ENCODE measurements at places on chromosomes 3 and 15.

DNA sequence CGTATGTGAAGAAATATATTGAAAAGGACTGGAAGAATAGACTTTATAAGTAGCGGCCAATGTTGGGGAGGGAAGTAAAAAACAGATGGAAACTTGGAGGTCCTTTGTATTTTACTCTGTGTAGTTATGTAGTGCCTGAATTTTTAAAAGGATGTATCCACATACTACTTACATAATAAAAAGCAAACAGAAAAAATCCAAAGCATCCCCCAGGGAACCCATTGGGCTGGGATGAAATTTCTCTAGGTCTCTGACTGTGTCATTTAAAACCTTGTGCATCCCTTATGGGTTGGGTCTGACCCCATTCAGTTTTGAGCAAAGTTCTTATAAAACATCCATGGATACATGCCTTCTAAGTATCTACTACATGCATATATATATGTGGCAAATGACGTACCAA is 141.1 kb downstream of the NR1D2 start:
- H3K27ac ChIP-seq, result no peak overlapping the region
- no peaks in the 10 kb centered on the region for H3K36me3 ChIP-seq
- H3K4me1 ChIP-seq, result no peaks in the 10 kb centered on the region
- no peaks in the 10 kb centered on the region for H3K27me3 ChIP-seq
- H3K4me3 ChIP-seq, result no peak overlapping the region

GRCh38 chr15:62505762-62506161 is 340.7 kb upstream of the C2CD4B start:
- peaks cover 12% of the 10 kb centered on the region for H3K4me1 ChIP-seq
- H3K27me3 ChIP-seq, result no peaks in the 10 kb centered on the region
- no peak for DNase-seq
- H3K36me3 ChIP-seq, result no peaks in the 10 kb centered on the region
- no peak overlapping the region for H3K4me3 ChIP-seq

GRCh38 chr3:31544634-31545033 is 11.9 kb downstream of the STT3B start:
- no peaks in the 10 kb centered on the region for H3K27me3 ChIP-seq
- no peak overlapping the region for H3K27ac ChIP-seq
- peaks cover 62% of the 10 kb centered on the region for H3K4me1 ChIP-seq
- peaks cover 21% of the 10 kb centered on the region for H3K36me3 ChIP-seq

DNA sequence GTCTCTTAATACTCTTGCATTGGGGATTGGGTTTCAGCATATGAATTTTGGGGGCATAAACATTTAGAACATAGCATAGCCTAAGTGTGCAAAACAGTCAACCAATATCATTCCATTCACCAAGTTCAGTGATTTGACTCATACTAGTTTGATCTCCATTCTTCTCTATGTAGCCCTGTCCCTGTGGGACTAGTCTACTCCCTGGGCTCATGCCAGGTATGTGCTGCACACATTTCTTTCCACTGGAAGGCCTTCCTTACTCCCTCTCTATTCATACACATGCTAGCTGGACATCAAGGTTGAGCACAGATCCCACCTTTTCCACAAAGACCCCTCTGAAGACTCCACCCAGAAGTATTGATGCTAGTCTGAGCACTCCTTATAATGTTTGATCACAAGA is 5.1 kb downstream of the ZDHHC23 start:
- DNase-seq, result no peak
- no peak overlapping the region for H3K27ac ChIP-seq
- H3K36me3 ChIP-seq, result no peaks in the 10 kb centered on the region
- H3K27me3 ChIP-seq, result no peaks in the 10 kb centered on the region
- no peak overlapping the region for H3K4me3 ChIP-seq

- DNase-seq, result peak; percentile 28
- H3K36me3 ChIP-seq, result no peaks in the 10 kb centered on the region
- no peaks in the 10 kb centered on the region for H3K27me3 ChIP-seq
- H3K4me3 ChIP-seq, result no peak overlapping the region
These were observed 245.7 kb downstream of the XXYLT1 start for GRCh38 chr3:195025056-195025883.

GRCh38 chr3:13927295-13927694 is 47.4 kb upstream of the WNT7A start:
- no peaks in the 10 kb centered on the region for H3K4me1 ChIP-seq
- no peaks in the 10 kb centered on the region for H3K27me3 ChIP-seq
- H3K27ac ChIP-seq, result no peak overlapping the region
- DNase-seq, result no peak

- peak overlapping the region; percentile 88 for H3K27ac ChIP-seq
- H3K36me3 ChIP-seq, result no peaks in the 10 kb centered on the region
- peak overlapping the region; percentile 51 for H3K4me3 ChIP-seq
- H3K4me1 ChIP-seq, result peaks cover 28% of the 10 kb centered on the region
These were observed 4.0 kb upstream of the NR2F2 start for GRCh38 chr15:96326328-96327154.

DNA sequence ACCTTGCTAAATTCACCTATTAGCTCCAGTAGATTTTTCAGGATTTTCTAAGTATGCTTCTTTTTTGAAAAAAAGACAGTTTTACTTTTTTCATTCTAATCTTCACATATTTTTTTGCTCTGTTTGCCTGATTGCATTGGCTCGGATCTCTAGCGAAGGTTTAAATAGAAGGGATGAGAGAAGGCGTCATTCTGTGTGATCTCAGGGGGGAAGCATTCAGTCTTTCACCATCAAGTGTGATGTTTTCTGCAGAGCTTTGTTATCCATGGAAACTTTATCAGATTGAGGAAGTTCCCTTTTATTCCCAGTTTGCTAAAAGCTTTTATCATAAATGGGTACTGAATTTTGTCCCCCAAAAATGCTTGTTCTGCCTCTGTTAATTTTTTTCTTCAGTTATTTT is 120.3 kb downstream of the LRRK1 start:
- no peak for DNase-seq
- no peak overlapping the region for H3K4me3 ChIP-seq
- H3K36me3 ChIP-seq, result peaks cover 25% of the 10 kb centered on the region
- no peak overlapping the region for H3K27ac ChIP-seq
- no peaks in the 10 kb centered on the region for H3K4me1 ChIP-seq

- H3K4me3 ChIP-seq, result no peak overlapping the region
- no peaks in the 10 kb centered on the region for H3K36me3 ChIP-seq
- DNase-seq, result no peak
- H3K4me1 ChIP-seq, result no peaks in the 10 kb centered on the region
- H3K27ac ChIP-seq, result no peak overlapping the region
- no peaks in the 10 kb centered on the region for H3K27me3 ChIP-seq
These were observed 303.2 kb downstream of the TIGIT start for GRCh38 chr3:114597012-114597411.

DNA sequence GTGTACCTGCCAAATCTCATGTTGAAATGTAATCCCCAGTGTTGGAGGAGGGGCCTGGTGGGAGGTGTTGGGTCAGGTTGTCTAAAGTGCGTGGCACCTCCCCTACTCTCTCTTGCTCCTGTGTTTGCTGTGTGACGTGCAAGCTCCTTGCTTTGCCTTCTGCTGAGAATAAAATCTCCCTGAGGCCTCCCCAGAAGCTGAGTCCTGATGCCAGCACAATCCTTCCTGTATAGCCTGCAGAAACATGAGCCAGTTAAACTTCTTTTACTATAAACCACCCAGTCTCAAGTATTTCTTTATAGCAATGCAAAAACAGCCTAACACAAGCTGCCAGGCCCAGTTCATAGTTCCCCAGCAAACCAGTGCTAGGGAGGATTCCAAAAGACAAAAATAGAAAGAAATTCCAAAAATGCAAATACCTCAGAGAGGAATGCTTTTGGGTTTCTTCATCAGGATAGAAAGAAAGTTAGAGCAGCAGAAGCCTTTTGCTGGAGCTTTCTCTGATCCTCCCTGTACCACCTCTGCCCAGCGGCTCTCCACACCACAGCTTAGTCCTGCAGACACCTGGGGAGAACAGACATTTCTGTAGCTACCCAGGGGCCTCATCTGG is 25.9 kb upstream of the CDV3 start:
- H3K36me3 ChIP-seq, result no peaks in the 10 kb centered on the region
- DNase-seq, result no peak
- H3K27me3 ChIP-seq, result no peaks in the 10 kb centered on the region

DNA sequence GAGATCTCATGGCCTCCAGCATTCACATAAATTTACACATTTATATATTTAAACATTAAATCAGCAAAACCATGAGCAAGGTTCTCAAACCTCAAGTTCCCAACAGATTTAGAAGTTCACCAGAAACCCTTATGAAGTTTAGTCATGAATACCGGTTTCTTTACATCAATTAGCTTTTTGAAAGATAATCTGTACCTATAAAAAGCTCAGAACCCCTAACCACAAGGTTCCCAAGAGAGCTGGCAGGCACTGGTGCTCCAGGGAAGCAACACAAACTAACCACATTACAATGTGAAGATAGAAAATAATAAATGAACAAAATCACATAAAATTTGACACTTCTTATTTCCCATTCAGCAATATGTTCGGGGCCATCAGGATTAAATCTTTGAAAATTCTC is 150.9 kb downstream of the FBN1 start:
- no peak for DNase-seq
- no peaks in the 10 kb centered on the region for H3K27me3 ChIP-seq
- H3K36me3 ChIP-seq, result peaks cover 11% of the 10 kb centered on the region
- no peak overlapping the region for H3K4me3 ChIP-seq

DNA sequence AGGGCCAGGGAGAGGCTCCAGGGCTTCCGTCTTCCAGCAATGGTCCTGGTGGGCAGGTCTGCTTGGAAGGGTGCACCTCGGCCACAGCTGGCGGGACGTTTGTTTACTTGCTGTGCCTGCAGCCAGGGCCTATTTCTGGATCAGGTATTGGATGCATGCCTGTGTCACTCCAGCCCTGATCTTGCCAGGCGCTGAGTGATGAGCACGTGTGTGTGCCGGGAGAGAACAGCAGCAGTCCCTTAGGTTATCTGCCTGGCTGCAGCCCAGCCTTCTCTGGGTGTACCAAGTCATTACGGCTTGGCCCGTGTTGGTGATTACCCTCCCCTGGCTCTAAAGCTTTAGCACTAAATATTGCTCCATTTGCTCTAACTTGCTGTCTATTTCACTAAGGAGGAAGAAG is 14.9 kb downstream of the CCDC32 start:
- DNase-seq, result no peak
- no peaks in the 10 kb centered on the region for H3K27me3 ChIP-seq
- H3K4me3 ChIP-seq, result no peak overlapping the region
- peaks cover 25% of the 10 kb centered on the region for H3K36me3 ChIP-seq

DNA sequence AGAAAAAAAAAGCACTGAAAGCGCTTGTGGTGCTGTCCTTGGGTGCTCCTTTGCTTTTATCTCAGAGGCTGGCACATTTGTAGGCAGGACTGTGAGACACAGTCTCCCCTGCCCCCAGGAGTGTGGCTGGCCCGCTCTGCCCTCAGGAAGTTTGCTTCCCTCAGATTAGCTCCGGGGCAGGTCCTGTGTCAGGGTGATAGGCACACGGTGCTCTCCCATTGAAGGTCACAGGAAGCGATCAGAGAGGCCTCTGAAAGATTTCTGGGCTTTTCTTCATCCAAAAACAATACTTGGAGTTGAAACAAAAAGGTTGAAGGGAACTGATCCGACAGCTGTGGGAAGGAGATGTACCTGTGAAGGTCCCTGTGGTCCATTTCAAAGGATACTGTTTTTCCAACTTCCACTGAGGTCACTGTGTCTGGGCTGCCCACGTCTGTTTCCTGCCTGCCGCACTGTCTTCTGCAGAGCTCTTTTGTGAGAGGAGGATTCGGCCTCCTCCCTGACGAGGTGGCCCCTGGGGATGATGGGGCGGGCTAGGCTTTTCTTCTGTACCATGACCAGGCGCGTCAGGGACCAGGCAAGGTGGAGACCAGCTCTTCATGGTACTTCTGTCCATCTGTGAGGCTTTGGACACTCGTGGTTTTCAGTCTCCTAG is 330.5 kb upstream of the CTDSPL start:
- H3K4me1 ChIP-seq, result no peaks in the 10 kb centered on the region
- no peaks in the 10 kb centered on the region for H3K36me3 ChIP-seq
- H3K4me3 ChIP-seq, result no peak overlapping the region
- DNase-seq, result no peak
- no peak overlapping the region for H3K27ac ChIP-seq
- no peaks in the 10 kb centered on the region for H3K27me3 ChIP-seq

All from RWPE2 (cell line).